ENCODE measurements at places on chromosomes 2 and 18.

DNA sequence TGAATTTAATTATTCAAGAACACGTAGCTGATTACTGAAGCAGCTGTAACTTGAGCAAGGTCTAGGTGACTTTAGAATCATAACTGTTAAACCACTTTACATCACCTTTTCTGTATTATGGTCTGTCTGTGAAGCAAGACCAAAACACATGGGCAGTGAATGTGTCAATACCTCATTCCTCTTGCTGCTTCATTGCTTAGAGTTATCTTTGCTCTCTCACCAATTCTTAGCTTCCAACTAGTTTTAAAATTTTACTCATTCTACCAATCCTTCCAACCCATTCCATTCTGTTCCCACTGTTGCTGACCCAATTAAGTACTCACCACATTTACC, 80.2 kb downstream of the MIB1 start:
- no peak for DNase-seq

DNA sequence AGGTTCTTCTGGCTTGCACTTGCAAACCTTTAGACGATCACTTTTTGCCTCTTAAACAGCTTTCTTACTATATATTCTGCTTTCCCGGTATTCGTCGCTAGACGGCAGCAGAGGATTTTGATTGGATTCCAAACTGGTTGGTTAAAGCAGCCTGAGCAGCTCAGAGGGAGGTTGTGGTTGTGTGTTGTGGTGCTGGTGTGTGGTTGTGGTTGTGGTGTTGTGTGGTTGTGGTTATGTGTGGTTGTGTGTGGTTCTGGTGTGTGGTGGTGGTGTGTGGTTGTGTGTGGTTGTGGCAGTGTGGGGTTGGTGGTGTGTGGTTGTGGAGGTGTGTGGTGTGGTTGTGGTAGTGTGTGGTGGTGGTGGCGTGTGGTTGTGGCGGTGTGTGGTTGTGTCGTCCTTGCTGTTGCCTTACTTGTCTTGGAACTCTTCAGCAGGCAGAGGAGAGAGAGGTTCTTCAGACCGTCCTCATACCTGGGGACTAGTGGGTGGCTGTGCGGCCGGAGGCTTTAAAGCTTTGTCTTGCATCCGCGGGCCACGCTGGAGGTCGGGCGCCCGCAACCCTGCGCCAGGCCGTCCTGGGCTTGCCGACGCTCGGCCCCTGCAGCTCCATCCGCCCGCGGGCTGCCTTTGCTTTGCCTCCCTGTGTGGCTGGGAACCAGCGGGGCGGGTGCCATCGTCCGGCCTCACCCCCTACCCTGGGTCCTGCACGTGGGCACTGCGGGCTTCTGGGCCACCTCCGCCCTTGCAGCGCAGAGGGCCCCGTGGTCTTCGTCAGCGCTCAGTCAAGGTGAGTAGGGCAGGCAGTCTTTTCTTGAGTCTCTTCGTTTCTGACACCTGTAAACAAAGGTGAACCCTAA, 190.8 kb downstream of the ARHGAP28 start:
- no peak for DNase-seq

GRCh38 chr2:9430316-9431293, 7.2 kb downstream of the CPSF3 start:
- DNase-seq: no peak

DNA sequence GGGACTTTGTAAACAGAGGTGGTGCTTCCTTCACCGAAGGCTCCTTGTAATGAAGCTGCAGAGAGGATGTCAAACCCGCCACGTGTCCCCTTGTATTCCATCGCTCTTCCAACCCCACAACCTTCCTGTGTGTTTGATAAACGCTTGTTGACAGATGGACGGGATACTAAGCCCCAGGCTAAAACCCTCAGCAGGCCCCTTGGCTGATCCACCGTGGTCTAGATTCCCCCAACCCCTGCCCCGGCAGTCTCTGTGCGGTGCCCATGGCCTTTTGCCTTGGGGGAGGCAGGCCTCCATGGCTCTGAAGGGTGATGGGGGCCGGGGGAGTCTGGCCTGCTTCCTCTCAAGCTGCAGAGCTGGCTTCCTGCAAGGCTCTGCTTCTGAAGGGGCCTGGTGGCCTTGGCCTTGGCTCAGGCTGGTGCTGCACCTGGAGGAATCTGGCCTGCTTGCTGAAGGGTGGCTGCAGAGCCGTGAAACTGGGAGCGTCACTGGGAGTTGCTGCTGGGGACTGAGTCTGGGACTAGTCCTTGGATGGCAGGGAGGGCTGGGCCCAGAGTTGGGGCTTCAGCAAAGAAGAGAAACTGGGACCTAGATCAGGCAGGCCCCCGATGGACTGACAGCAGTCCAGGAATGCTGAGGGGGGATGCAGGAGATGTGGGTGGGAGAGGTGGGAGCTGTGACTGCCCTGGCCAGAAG, 9.6 kb upstream of the NTSR2 start:
- no peak for DNase-seq

DNA sequence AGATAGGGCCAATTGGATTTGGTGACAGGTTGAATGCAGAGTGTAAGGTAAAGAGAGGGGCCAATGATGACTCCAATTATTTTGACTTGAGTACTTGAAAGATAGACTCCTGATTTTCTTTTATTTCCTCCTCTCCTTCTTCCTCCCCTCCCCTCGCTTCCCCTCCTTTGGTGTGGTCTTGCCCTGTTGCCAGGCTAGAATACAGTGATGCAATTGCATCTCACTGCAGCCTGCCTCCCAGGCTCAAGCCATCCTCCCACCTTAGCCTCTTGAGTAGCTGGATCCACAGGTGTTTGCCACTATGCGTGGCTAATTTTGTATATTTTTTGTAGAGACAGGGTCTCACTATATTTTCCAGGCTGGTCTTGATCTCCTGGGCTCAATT, 2.3 kb downstream of the DGUOK start:
- no peak for DNase-seq

- no peak for DNase-seq
These were observed 43.4 kb downstream of the FEZ2 start for GRCh38 chr2:36554531-36554930.

GRCh38 chr2:189411860-189412259, 29.4 kb upstream of the WDR75 start:
- DNase-seq: no peak

DNA sequence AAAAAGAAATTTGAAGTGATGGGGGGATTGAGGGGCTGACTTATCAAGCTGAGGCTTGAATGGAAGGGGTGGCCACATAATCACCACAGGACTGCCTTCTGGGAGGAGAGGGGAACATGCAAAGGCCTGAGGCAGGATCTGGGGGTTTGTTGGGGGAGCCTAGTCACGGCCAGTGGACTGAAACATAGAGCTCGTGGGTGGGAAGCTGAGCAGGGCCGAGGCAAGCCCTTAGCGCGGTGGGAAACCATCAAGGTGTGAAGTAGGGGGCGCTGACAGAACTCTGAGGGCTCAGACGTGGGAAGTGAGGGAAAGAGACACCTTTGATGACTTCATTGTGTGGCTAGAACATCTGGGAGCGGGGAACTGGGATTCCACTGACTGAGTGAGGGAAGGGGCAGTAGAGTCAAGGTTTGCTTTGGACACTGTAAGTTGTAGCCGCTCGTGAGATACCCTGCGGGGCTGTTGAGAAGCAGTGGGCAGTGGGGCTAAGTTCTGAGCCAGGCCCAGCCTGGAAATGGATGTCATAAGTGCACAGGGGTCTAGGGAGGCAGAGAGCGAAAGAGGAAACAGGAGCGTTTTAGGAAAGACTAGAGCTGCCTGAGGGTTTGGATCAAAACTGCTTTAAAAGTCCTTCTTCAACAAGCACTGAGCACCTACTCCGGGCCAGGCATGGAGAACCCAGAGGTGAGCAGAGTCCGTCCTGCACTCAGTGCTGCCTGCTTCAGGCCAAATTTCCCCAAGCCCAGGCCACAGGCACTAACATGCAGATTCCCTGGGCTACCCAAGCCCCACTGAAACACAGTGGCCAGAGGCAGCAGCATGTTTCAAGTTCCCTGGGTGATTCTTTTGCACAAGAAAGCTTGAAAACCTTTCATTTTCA, 686 bp upstream of the SNORC start:
- no peak for DNase-seq

- no peak for DNase-seq
These were observed 35.2 kb upstream of the SNED1 start for GRCh38 chr2:240963065-240963867.

- DNase-seq: no peak
These were observed 87.0 kb downstream of the FSIP2 start for GRCh38 chr2:185825557-185825956.

Data from NK-92 treated with Interleukin-12 subunit alpha and Interleukin-12 subunit beta, amount 100 ng/mL, for 24 hours (cell line).